HL-60 (cell line): ENCODE measurements at places on chromosomes 12 and 14.

DNA sequence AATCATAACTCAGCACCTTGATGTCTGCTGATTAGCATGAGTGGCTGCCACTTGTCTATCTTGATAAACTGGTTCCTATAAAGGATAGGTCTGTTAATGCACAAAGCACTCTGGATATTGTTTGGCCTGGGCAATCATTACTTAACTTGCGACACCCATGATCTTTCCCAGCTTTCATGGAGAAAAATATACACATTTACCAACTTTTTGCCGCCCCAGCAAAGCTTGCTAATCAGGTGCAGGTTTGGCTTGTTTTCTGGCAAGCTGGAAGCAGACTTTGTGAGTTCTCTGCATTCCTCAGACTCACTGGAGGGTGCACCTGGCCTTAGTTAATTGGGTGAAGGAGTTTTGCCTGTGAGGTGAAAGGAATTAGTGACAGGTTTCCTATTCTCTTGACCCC lies 1126.4 kb upstream of the FLRT2 start:
- DNase-seq, result no peak

- DNase-seq, result no peak
Observed at GRCh38 chr12:109307051-109307450, 2.0 kb downstream of the FOXN4 start.

DNA sequence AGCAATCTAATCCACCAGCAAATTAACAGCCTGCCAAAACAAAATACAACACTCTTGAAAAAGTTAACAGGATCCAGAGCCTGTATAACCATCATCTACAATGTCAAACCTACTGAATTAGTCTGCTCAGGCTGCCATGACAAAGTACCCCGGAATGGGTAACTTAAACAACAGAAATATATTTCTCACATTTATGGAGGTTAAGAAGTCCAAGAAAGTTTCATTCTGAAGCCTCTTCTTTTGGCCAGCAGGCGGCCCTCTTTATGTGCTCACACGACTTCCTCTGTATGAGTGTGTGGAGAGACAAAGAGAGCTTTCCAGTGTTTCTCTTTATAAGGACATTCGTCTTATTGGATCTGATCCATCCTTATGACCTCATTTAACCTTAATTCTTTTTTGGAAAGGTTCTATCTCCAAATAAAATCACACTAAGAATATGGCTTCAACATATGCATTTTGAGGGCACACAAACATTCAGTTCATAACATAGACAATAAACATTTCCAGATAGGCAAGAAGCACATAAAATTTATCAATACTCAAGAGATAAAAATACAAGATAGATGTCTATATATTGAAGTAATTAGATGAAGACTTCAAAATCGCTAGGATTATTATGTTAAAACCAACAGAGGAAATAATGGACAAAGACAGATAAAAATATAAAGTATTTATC lies 5.9 kb upstream of the RERG start:
- DNase-seq, result peak; percentile 39

GRCh38 chr14:67221248-67221981 lies 19.8 kb upstream of the PALS1 start:
- no peak for DNase-seq

DNA sequence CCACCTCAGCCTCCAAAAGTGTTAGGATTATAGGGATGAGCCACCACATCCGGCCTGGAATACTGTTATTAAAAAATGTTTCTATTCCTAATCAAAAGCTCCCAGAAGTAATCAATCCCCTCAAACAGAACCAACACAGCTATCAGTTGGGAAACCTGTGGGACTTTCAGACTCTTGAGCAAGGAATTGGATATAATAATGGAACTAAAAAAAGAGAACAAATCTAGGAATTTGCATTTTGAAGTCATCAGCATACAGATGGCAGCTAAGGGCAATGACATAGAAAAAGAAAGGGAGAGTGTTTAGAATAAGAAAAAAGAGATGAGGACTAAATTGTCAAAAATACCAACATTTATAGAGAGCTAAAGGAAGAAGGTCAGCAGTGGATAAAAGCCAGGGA lies 54.7 kb upstream of the AMN1 start:
- DNase-seq, result no peak

- DNase-seq, result no peak
Observed at GRCh38 chr12:111203446-111203845, 165.4 kb downstream of the PHETA1 start.

GRCh38 chr12:55817345-55818139 lies at the start of the genes ORMDL2 and SARNP:
ORMDL2 (plus strand) TSS chr12:55818041; CDS start chr12:55819000, 959 bp downstream.
SARNP (minus strand) TSS chr12:55817724; CDS start chr12:55817701, 23 bp downstream.
- peak; percentile 100 for DNase-seq

DNA sequence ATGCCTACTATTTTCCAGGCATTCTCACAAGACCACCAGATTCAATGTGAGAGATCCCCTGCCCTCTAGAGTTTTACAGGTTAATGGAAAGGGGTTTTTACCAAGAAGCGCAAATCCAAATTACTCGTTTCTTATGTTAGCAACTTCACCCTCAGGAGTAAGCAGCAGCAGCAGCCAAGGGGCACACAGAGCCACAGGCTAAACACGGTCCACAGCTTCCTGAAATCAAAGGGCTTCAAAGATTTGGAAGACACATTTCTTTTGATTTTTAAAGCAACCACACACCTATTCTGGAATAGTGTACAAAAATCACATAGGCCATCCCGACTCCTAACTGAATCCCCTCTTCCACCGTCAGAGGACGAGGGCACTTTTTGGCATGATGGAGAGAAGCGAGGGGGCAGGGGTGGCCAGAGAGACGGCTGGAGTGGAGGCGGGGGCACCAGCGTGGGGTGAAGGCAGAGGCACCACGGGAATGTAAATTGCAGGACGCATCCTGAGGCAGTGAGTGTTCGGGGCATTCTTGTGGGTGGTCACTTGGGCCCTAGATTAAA lies 107.0 kb downstream of the ARF6 start:
- DNase-seq, result no peak

DNA sequence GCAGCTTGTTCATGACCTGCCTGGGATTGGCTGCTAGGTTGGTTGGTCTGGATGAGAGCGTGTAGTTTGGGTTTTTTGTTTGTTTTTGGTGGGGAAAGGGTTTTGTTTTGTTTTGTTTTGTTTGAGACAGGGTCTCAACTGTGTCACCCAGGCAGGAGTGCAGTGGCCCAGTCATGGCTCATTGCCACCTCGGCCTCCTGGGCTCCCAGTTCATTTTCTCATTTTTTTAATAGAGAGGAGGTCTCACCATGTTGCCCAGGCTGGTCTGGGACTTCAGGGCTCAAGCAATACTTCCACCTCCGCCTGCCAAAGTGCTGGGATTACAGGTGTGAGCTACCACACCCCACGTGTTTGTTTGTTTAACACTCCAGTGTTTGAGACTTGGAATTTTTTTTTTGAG lies 3.8 kb downstream of the DYNC1H1 start:
- DNase-seq, result no peak

DNA sequence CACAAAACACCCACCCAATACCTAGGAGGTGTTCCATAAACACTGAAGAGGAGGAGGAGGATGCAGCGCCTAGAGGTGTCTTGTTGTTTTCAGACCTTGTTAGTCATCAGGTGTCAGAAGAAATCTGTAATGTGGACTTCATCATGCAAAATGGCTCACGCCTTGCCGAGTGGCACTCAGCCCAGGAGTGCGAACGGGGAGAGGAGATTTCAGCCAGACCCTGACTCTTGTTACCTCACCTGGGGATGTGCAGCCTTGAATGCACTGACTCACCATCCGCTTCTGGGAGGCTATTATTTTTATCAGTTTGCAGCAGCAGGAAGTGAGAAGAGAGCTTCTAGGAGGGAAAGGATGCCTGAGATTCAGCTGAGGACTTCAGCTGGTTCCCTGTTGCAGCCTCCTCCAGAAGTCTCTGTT lies 48.2 kb upstream of the PLXNC1 start:
- DNase-seq, result no peak

GRCh38 chr14:71606064-71606463 lies 326.2 kb upstream of the RGS6 start:
- DNase-seq, result no peak

DNA sequence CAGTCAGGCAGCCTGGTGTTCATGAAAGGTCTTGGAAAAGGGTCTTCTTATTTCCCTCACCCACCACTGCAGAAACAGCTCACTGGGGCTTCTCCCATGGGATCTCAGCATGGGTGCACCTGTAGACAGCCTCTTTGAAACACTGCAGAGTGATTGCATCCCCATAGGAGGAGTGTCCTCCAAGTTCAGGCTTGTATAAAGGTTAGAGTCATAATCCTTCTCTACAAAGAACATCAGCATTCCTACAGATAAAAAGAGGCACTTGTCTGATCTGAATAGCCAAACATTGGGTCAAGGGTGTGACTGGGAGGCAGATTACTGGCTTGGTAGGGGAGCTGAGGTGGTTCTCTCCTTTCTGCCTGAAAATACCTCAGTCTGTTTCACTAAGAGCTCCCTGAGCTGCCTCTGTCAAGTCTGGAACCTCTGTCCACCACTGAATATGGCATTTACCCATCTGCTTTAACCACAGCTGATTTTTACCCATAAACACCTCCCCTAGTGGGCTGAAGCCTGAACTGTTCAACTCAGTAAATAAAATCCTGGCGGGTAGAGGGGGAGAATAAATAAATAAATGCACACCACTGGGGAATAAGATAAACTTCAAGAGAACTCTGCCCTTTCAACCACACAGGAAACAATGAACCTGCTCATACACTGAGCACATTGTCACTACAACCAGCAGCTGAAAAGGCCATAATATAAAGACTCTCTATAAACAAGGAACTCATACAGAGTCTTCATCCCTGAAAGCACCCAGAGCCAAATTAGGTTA lies 120.7 kb upstream of the SCAF11 start:
- no peak for DNase-seq

DNA sequence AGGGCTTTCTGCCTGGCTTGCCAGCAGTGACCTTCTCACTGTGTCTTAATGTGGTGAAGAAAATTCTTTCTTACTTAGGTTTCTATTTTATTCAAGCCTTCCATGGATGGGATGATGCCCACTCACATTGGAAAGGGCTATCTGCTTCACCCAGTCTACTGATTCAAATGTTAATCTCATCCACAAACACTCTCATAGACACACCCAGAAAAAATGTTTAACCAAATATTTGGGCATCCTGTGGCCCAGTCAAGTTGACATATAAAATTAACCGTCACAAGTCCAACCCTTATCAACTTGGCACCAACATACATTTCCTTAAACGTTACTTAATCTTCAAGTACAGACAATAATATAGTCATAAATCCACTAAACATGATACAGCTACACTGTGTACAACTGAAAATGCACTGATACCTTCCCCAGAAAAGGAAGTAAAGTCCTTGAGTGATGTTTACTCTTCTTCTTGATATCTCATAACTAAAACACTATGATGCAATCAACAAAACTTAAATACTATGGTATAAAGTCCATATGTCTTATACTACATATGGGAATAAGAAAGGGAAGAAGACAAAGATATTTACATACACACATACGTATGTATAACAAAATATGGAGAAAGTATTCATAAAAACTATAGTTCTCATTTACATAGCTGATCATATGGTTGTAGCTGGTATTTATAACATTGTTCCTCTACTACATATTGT lies 394.7 kb upstream of the NOVA1 start:
- no peak for DNase-seq

DNA sequence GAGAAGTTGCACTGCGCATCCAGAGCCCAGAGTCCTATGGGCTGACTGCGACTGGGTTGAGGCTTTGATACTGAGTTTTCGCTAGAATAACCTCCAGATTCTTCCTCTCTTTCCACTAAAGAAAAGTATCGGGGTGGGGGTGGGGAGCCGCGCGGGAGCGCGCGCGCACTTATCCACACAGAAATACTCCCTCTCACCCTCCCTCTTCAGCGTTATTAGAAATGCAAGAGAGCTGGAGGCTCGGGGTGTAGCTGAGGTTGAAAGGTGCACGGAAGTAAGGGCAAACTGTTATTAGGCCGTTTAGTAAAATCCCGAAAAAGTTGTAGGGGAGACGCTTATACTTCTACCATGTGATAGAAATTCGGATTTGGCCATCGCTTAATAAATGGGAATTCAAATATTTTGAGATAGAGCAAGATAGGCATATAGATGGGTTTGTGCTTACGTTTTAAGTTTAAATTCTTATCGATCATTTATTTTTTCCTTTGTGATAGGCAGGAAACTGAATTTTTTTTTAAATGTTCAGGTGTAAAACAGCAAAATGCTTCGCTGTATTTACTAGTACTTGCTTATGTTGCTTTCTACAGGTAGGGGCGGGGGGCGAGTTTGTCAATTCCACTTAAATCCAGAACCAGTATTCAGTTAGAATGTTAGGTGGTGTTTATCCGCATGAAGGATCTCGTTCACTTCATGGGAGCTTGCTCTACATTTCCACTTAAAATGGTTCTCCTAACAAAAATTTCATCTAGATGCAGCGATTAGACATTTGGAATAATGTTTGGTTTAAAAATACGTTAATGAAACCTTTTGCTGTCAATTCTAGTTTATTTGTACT lies 1.1 kb downstream of the ARHGAP5 start:
- no peak for DNase-seq

GRCh38 chr12:19885093-19885812 lies 446.0 kb downstream of the AEBP2 start:
- DNase-seq, result no peak
